Activated CD8-positive, alpha-beta memory T cell treated with anti-CD3 and anti-CD28 coated beads for 36 hours (primary cell): ENCODE measurements at places on chromosomes 2 and 18. TPM values are rescaled to one million over a fixed set of nuclear protein-coding genes. Genes with fewer than 3 reads are reported as not detected.

Gene GLI2
- not detected for total RNA-seq

Gene NEB
- 0.10 TPM for total RNA-seq

Gene SKOR2
- not detected for total RNA-seq

Gene EFHD1
- total RNA-seq, result 0.51 TPM

Gene ATG9A
- total RNA-seq, result 57.4 TPM

Gene PJVK
- total RNA-seq, result 2.4 TPM

Gene PPP1R7
- 90.2 TPM for total RNA-seq

Gene KDSR
- total RNA-seq, result 63.5 TPM

Gene ACVR2A
- total RNA-seq, result 1.4 TPM

Gene GYPC
- 143 TPM for total RNA-seq

Gene FIGN
- not detected for total RNA-seq

Gene CNTNAP5
- total RNA-seq, result not detected

Gene NT5DC4
- total RNA-seq, result not detected

Gene FAM237A
- not detected for total RNA-seq

Gene FSHR
- not detected for total RNA-seq

Gene SFTPB
- total RNA-seq, result not detected

Gene ERMN
- 0.57 TPM for total RNA-seq

Gene CFAP65
- total RNA-seq, result not detected

Gene ANKRD36
- 21.4 TPM for total RNA-seq

Gene OSBPL6
- total RNA-seq, result 2.7 TPM

Gene GFPT1
- total RNA-seq, result 35.8 TPM

Gene IL1A
- total RNA-seq, result 3.9 TPM

Gene EGR4
- 0.25 TPM for total RNA-seq

Gene MARCO
- not detected for total RNA-seq

Gene SCN2A
- not detected for total RNA-seq

Gene SPATA3
- 0.44 TPM for total RNA-seq

Gene PFN4
- total RNA-seq, result 0.40 TPM

Gene TMEM163
- total RNA-seq, result 0.10 TPM

Gene ZC3H6
- total RNA-seq, result 3.8 TPM

Gene HOXD9
- not detected for total RNA-seq

Gene UGT1A6
- total RNA-seq, result not detected

Gene CELF4
- total RNA-seq, result not detected

Gene CFAP221
- not detected for total RNA-seq

Gene SERPINB10
- total RNA-seq, result not detected
